Activated effector memory CD4-positive, alpha-beta T cell treated with anti-CD3 and anti-CD28 coated beads, Interleukin-2, amount 50 U/mL, for 16 hours (primary cell): ENCODE measurements at places on chromosomes 1 and 21.

- no peak for DNase-seq
These were observed 577.2 kb upstream of the ZRANB2 start for GRCh38 chr1:71657891-71658679.

DNA sequence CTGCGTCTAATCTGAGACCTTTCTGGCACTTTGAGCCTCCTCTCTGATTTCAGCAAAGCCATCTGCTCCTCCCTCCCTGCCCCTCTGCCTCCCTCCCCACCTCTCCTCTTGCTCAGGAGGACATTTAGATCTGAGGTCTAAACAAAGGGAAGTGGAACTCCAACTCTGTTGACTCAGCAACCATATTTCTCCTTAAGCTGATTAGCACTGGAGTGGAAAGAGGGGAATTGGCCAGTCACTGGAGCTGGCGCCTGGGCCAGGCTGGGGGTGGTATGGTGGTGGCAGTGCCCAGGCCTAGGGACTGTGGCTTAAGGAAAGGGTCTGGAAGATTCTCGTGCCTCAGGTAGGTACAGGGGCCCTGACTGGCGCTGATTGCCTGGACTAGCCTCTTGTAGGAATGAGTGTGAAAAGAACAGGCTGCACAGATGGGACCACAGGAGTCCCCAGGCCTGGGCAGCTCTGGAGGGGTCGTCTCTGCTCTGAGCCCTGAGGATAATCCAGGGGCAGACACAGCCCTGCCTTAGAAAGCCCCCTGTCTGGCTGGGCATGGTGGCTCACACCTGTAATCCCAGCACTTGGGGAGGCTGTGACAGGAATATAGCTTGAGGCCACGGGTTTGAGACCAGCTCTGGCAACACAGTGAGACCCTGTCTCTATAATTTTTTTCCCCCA is 11.9 kb downstream of the SH2D2A start:
- DNase-seq: peak; percentile 59

DNA sequence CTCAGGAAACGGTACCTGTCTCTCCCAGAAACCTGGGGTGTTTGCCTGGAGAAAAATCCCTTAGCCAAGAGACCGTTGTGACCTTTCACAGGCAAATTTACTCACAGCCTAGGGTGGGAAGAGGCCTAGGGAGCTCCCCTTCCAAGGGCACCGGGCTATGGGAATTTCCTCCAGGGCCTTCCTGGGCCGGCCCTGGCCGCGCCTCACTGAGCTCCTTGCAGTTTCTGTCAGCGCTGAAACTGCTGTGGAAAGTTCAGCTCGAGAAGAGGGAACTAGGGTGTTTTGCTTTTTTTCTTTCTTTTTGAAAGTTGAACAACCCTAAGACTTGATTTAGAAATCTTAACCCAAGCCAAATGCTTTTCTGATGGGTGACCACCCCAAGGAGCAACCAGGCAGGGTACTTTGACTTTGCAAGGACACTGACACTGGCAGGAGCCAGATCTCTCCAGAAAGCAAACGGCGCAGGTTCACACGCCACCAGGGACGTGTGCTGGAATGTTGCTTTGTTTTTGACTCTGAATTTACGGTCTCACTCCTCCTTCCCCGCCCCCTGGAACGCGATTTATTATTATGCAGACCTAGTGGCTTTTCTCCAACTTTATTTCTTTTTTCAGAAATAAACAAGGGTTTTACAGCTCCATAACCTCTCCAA is 229.6 kb upstream of the JUN start:
- no peak for DNase-seq

DNA sequence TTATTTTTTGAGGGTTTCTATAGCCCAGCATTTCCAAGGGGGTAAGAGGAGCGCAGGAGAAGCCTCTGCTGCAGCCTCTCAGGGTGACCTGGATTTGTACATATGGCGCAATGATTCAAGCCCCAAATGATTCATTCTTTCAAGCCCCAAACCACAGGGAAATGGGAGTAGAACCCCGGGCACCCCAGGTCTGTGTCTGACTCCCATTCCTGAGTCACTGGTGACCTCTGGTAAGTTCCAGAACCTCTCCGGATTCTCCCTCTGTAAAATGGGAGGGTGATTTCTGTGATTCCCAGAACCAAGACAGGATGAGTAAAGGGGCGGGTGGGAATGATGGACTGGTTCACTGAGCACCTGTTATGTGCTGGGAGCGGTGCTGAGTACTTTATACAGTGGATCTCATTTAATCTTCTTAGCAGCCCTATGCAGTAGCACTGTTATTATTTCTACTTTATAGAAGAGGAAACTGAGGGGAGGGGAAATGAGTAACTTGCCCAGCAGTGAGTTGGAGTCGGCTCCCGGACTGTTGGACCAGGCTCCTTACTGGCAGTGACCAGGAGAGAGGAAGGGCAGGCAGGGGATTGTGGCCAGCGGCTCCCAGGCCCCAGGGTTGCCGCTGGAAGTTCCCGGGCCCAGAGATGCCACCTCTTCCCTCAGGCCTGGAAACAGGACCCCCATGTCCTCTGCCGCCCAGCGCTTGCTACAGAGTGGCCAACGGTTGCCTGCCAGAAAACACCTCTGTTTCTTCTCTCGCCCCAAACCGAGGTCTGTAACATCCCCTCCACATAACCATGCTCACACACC is 20.3 kb upstream of the SLC26A9 start:
- DNase-seq: no peak

- DNase-seq: no peak
These were observed 32.3 kb downstream of the LRRC53 start for GRCh38 chr1:74480068-74480467.

DNA sequence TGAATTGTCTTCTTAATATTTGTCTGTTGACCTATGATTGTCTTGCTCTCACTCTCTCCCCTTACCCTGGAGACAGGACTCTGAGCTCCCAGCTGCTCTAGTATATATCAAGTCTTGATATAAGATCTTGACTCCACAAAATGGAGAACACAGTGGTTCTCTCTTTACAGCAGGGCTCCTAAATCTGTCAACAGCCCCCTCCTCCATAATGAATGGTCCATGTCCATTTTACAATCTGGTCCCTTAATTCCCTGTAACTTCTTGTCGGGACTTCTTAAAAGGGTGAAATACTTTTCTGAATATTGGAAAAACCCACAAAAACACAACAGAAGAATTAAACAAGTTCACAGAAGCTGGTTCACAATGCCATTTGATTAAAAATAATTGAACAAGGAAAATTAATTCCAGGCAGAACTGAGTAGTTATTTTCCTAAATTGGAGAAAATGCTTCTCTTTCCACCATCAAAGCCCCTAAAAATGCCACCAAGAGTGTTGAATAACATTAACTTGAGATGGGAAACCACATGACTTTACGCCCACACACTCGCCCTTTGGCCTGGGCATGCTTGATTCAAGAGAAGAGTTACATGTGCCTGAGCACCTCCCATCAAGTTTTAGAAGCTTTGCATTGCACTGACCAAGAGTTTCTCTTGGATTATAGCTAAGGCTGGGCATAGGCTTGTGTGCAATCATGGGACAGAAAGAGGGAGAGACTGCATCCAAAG is 109.8 kb downstream of the TOMM20 start:
- no peak for DNase-seq

DNA sequence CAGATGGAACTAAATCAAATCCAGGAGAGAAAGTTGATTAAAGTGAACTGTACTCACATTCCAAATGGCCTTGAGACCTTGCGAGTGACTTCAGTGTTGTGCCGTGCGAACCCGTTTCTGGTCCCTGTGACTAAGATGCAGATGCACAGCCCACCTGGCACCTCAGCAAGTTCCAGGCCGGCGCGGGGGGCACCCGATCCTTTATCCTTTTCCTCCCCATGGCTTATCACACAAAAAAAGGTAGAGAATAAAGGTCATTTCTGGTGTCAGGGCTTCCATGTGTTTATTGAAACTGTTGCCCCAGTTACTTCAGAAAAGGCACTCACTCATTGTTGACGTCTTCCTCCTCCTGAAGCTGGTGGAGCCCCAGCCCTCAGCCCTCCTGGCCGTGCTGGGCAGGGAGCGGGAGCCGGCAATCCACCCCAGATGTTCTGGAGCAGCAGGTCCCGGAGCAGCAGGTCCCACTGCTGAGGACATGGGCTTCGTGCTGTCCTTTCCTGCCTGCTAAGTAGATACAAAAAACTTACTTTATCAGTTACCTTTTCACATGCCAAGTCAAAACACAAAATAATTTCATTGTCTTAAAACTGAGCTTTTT is 53.0 kb downstream of the PCNT start:
- DNase-seq: no peak

DNA sequence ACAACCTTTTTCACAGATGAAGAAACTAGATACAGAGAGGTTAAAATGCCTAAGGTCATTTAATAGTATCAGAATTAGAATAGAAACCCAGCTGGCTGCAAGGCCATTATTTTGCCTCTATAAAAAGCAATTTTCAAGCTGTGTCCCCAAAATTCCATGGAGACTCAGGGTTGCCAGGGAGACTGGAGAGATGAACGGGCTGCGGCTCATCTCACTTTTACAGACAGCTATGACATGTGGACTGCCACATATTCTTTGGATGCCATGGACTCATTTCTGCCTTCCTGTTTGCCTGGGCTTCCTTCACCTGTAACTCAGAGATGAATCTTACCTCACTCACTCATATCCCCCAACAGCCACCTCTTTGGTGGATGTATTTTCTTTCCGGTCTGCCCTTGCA is 17.0 kb downstream of the TOR1AIP2 start:
- no peak for DNase-seq

DNA sequence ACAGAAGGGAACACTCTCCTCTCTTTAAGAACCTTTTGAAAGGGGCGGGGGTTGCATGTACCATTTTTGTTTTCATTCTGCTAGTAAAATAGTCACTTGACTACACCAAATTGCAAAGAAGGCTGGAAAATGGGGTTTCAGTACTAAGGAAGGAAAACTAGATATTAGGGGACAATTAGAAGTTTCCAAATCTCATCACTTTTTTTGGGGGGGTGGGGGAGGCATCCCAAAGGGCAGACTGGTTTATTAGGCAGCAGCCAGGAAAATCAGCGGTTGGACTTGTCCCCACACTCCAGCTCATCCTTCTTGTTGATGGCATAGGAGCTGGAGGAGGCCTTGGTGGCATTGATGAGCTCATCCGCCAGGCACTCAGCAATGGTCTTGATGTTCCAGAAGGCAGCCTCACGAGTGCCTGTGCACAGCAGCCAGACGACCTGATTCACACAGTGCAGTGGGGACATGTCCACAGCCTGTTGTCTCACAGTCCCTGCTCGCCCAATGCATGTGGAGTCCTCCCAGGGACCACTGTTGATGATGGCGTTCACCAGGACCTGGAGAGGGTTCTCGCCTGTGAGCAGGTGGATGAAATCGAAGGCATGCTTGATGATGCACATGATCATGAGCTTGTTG is 1.7 kb upstream of the TMEM50B start:
- DNase-seq: no peak

DNA sequence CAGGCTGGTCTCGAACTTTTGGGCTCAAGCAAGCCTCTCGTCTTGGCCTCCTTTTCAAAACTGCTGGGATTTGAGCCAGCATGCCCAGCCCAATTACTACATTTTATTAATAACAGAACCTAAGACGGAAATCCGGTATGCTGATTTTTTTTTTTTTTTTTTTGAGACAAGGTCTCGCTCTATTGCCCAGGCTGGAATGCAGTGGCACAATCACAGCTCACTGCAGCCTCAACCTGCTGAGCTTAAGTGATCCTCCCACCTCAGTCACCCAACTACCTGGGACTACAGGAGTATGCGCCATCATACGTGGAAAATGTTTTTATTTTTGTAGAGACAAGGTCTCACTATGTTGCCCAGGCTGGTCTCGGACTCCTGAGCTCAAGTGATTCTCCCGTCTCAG is 20.2 kb downstream of the ACBD3 start:
- no peak for DNase-seq

DNA sequence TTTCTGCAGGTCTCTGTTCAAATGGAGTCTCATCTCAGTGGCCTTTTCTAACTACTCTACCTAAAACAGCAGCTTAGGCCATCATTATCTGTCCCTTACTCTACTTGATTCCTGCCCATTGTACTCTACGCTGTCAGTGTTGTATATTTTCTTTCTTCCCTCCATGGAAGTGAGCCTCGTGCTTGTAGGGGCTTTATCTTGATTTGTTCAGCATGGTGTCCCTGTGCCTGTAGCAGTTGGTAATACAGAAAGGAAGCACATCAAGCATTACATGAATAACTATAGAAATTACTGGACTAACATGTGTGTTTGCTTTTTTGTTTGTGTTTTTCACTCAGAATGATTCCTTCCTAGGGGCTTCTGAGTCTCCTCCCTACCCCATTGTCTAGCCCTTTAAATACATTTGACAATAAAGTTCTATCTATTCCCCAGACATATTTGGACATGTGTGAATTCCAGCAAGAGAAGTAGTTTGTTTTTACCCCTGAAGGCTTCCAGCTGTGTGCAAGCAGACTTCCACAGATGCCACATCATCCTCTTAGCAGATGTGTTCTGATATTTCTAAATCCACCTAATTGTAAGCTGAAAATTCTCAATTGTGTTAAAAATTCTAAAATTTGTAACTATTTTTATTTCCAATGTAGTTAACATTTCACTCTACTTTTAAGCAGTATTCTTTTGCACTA is 40.3 kb downstream of the PRMT2 start:
- no peak for DNase-seq

DNA sequence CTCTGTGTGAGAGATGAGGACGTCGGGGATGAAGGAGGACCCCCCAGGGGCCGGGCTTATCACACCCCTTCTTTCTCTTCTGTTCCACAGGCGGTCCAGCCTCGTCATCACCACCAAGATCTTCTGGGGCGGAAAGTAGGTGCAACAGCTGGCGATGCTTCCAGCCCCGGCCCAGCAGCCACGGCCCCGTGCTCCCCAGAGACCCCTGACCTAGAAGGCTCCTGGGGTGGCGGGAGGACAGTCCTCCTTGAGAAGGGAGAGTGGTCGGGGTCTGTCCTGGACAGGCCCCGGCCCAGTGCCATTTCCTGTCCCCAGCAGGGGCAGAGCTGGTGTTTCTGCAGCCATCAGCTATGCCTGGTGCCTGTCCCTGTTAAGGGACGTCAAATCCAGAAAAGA is 41.7 kb downstream of the KCNAB2 start:
- no peak for DNase-seq

GRCh38 chr1:229941160-229941559 is 125.9 kb upstream of the GALNT2 start:
- no peak for DNase-seq

DNA sequence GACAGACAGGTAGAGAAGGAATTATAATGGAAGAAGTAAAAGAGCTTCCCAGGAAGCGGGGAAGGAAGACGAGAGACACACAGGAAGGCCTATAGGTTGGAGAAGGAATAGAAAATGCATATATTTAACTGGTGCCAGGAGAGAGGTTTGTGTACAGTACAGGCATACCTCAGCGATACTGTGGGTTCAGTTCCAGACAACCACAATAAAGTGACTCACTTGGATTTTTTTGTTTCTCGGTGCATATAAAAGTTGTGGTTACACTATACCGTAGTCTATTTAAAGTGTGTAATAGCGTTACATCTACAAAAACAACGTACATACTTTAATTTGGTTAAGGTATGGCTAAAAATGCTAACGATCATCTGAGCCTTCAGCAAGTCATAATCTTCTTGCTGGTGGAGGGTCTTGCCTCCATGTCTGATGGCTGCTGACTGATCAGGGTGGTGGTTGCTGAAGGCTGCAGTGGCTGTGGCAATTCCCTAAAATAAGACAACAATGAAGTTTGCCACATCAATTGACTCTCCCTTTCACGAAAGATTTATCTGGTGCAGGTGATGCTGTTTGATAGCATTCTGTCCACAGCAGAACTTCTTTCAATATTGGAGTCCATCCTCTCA is 16.0 kb downstream of the YARS1 start:
- peak; percentile 72 for DNase-seq
